ENCODE measurements at places on chromosomes 12 and 14. TPM values are rescaled to one million over a fixed set of nuclear protein-coding genes. Genes with fewer than 3 reads are reported as not detected.

SLCO1B1 gene
- not detected for polyA plus RNA-seq

LYZ gene
- polyA plus RNA-seq = 213 TPM

DENR gene
- 33.3 TPM for polyA plus RNA-seq

PTPRO gene
- 2.8 TPM for polyA plus RNA-seq

KCNH3 gene
- polyA plus RNA-seq = 0.36 TPM

ADCY4 gene
- 1.4 TPM for polyA plus RNA-seq

ST8SIA1 gene
- polyA plus RNA-seq = 3.1 TPM

GRCh38 chr14:99263564-99264330 is 8.2 kb downstream of the BCL11B start:
- peaks cover 61% of the 10 kb centered on the region for H3K27me3 ChIP-seq
- no peak overlapping the region for H3K27ac ChIP-seq
- DNase-seq = no peak
- H3K36me3 ChIP-seq = no peaks in the 10 kb centered on the region
- H3K4me3 ChIP-seq = no peak overlapping the region

DNA sequence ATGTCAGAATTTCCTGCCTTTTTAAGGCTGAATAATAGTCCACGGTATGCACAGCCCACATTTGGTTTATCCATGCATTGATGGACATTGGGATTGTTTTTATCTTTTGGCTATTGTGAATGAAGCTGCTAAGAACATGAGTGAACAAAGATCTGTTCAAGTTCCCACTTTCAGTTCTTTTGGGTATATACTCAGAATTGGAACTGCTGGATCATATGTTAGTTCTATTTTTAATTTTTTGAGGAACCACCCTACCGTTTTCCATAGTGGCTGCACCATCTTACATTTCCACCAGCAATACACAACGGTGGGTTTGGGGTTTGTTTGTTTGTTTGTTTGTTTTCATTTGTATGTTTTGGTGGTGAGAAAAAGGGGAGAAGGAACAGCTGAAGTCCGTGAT is 6.4 kb downstream of the GPR68 start:
- no peaks in the 10 kb centered on the region for H3K27me3 ChIP-seq
- H3K36me3 ChIP-seq = no peaks in the 10 kb centered on the region
- no peak overlapping the region for H3K4me3 ChIP-seq
- H3K27ac ChIP-seq = no peak overlapping the region
- H3K4me1 ChIP-seq = no peaks in the 10 kb centered on the region

GRCh38 chr12:27009881-27010301 is 4.3 kb downstream of the TM7SF3 start:
- no peaks in the 10 kb centered on the region for H3K36me3 ChIP-seq
- no peak for DNase-seq
- H3K27ac ChIP-seq = no peak overlapping the region
- no peaks in the 10 kb centered on the region for H3K4me1 ChIP-seq
- H3K27me3 ChIP-seq = no peaks in the 10 kb centered on the region

DNA sequence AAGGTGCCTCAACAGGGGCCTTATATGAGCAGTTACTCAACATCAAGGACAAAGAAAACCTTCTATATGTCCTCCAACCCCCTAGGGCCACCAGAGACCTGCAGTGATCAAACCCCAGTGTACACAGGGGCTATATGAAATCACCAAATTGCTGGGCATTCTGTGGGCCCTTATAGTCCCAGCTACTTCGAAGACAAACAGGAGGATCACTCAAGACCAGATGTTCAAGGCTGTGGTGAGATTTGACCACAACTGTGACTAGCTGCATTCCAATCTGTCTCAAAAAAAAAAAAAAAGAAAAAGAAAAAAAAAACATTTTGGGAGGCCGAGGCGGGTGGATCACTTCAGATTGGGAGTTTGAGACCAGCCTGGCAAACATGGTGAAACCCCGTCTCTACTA is 51.0 kb upstream of the PRB2 start:
- no peaks in the 10 kb centered on the region for H3K4me1 ChIP-seq
- H3K4me3 ChIP-seq = no peak overlapping the region
- no peak overlapping the region for H3K27ac ChIP-seq
- no peaks in the 10 kb centered on the region for H3K36me3 ChIP-seq
- H3K27me3 ChIP-seq = no peaks in the 10 kb centered on the region

GRCh38 chr12:14018080-14018479 is 36.7 kb upstream of the GRIN2B start:
- H3K4me3 ChIP-seq = no peak overlapping the region
- H3K36me3 ChIP-seq = no peaks in the 10 kb centered on the region
- H3K4me1 ChIP-seq = no peaks in the 10 kb centered on the region
- H3K27ac ChIP-seq = no peak overlapping the region
- DNase-seq = no peak
- H3K27me3 ChIP-seq = no peaks in the 10 kb centered on the region

GRCh38 chr14:21557084-21557901 is 22.6 kb downstream of the OR10G3 start:
- H3K27me3 ChIP-seq = no peaks in the 10 kb centered on the region
- no peaks in the 10 kb centered on the region for H3K36me3 ChIP-seq
- H3K4me1 ChIP-seq = peaks cover 13% of the 10 kb centered on the region

DNA sequence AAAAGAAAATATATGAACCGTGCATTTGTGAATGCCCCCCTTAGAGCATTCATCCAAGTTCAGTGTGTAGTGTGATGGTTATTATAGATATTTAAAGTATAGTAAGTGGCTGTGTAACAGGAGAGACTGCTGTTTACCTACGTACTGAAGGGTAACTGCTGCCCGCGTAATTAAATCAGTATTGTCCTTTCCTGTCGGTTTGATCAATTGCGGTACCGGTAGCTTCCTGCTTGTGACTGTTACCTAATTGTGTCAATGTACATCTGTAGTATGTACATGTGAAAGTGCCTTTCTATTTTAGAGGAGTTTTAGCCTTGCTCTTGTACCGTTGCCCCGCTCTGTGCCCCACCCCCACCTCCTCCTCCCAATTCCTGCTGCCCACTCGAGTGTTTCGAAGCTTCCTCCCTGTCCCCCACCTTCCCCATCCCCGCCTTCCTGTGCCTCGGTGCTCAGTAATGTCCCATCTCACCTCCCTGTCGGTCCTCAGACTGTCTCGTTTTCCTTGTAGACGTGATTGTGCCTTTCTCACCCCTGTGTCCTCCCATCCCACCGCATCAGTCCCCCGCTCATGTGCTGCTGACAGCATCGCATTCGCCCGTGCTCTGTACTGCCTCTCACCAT is 75.0 kb downstream of the KICS2 start:
- H3K27ac ChIP-seq = no peak overlapping the region
- DNase-seq = no peak
- no peaks in the 10 kb centered on the region for H3K4me1 ChIP-seq
- no peak overlapping the region for H3K4me3 ChIP-seq
- no peaks in the 10 kb centered on the region for H3K27me3 ChIP-seq
- H3K36me3 ChIP-seq = no peaks in the 10 kb centered on the region

DNA sequence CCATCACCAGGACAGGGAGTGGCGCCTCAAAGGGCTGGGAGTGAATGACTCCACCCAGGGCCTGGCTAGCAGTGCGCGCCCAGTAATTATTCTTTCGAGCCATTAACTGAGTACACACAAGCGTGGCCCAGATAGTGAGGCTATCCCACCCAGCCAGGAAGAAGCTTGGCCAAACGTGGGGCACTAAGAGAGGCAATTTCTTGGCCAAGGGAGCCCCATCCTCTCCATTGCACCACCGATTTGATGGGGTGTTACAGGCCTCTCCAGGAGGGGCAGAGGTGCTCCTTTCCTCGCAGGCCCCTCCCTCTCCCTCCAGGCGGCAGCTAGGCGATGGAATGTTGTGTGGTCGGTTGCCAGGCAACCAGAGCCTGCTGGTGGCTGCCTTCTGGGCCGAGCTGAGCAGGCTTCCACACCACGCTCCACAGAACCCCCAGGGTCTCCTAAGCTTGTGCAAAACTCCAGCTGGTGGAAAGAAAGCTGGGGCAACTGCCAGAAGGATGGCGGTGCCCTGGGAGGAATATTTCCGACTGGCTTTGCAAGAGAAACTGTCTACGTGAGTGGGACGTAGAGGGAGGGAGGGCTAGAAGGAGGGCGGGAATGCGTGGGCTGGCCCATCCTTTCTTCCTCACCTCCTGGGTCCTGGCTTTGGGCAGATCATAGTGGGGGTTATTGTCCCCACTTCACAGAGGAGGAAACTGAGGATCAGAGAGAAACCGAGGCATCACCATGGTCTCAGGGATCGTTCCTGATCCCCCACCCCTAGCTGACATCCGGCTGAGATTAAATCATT is at the start of gene CFAP73:
Gene CFAP73 (plus strand): TSS at position 364 of the 790 bp plus-strand sequence. CDS start 134 bp downstream, at position 498.
- no peak for DNase-seq
- no peaks in the 10 kb centered on the region for H3K36me3 ChIP-seq
- H3K27me3 ChIP-seq = peaks cover 45% of the 10 kb centered on the region
- no peak within 1 kb of the TSS for H3K27ac ChIP-seq
- no peak within 1 kb of the TSS for H3K4me3 ChIP-seq
- peaks cover 22% of the 10 kb centered on the region for H3K4me1 ChIP-seq

- no peak overlapping the region for H3K27ac ChIP-seq
- no peaks in the 10 kb centered on the region for H3K36me3 ChIP-seq
- no peak overlapping the region for H3K4me3 ChIP-seq
- DNase-seq = no peak
- H3K4me1 ChIP-seq = no peaks in the 10 kb centered on the region
- H3K27me3 ChIP-seq = no peaks in the 10 kb centered on the region
Measured at GRCh38 chr14:35708062-35708461, 101.0 kb downstream of the RALGAPA1 start.

DNA sequence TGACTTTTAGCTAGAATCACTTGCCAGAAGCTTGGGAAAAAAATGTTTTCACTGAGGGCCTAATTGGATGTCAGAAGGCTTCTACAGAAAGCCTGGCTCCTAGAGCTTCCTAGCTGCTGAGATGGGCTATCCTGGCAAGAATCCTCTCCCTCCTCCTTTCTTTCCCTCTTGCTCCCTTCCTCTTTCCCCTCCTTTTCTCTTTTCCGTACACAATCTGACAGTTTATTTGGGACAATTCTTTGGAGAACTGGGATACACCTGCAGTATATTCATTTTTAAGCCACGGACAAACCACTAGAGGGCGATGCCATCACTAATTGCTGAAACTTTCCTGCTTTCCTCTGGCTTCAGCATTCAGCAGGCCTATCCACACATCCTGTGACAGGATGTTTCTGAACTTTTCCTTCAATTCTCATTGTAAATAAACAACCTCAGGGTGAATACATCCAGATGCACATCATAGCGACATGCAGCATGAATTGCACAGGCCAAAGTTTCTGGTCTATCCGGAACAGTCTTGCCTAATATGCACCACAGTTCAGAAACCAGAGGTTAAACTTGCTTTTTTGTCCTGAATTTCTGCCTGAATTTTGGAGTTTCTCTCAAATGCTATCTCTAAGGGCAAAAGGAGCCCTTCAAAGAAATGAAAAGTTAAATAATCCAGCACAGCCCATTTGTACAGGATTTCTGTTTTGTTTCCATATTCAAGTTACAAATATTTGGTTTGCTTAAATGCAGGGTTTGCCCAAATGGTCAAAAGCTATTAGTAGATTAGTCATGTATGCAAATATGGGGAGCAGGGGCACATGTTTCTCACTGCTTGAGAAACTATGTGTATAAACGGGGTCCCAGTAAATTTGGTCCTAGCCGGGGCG is 142.8 kb downstream of the PAWR start:
- H3K27me3 ChIP-seq = no peaks in the 10 kb centered on the region
- no peaks in the 10 kb centered on the region for H3K4me1 ChIP-seq
- H3K36me3 ChIP-seq = no peaks in the 10 kb centered on the region
- no peak overlapping the region for H3K27ac ChIP-seq
- H3K4me3 ChIP-seq = no peak overlapping the region

- peak overlapping the region; percentile 98 for H3K27ac ChIP-seq
- no peaks in the 10 kb centered on the region for H3K36me3 ChIP-seq
- peak overlapping the region; percentile 53 for H3K4me3 ChIP-seq
Measured at GRCh38 chr12:55925870-55926737, 1.6 kb downstream of the PYM1 start.

GRCh38 chr12:45339035-45339434 is 123.1 kb downstream of the ANO6 start:
- no peaks in the 10 kb centered on the region for H3K27me3 ChIP-seq
- DNase-seq = no peak
- no peaks in the 10 kb centered on the region for H3K36me3 ChIP-seq
- H3K4me1 ChIP-seq = peaks cover 52% of the 10 kb centered on the region

- H3K27ac ChIP-seq = no peak overlapping the region
- no peak overlapping the region for H3K4me3 ChIP-seq
- H3K27me3 ChIP-seq = no peaks in the 10 kb centered on the region
Measured at GRCh38 chr14:77301103-77301502, 19.6 kb downstream of the POMT2 start.

DNA sequence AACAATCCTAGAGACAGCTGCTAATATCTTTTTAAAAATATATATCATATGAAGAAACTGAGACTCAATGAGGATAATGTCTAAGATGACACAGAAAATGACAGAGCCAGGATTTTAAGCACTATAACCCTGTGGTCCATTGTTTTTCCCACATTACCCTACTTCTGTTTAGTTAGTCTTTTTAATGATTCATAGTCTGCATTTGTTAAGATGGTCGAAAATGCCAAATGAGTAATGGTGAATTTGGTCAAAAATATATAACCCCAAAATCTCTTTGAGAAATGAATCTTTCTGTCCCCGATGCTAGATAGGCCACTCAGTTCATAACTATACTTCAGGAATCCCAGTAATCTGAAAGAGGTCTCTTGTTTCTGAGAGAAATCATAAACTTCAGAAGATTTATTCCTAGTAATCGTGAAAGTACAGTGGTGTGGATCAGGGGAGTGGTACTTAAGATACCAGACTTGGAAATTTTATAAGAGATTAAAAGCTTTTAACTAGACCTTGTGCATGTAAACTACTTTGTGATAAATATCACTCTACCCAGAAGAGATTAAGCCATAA is 10.8 kb downstream of the RTRAF start:
- peaks cover 24% of the 10 kb centered on the region for H3K4me1 ChIP-seq
- H3K36me3 ChIP-seq = peaks cover 20% of the 10 kb centered on the region
- peak overlapping the region; percentile 5 for H3K27ac ChIP-seq

DNA sequence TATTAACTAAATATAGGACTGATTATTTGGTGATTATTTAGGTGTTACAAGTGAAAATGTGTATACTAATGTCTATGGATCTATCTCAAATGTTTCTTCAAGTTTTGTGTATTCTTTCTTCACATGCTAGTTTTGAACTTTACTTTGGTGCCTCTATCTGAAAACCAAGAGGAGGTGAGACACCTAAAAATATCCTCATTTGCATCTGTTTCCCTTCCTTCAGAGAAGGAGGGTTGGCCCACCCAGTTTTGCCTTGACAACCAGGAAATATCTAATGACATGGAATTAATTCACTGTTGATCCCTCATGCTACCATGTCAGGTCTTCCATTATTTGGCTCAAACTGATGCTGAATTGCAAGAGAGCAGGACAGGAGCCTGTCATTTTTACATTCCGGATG is 500.4 kb downstream of the NELL2 start:
- no peak overlapping the region for H3K4me3 ChIP-seq
- H3K27ac ChIP-seq = no peak overlapping the region
- peaks cover 5% of the 10 kb centered on the region for H3K4me1 ChIP-seq
- no peak for DNase-seq

DNA sequence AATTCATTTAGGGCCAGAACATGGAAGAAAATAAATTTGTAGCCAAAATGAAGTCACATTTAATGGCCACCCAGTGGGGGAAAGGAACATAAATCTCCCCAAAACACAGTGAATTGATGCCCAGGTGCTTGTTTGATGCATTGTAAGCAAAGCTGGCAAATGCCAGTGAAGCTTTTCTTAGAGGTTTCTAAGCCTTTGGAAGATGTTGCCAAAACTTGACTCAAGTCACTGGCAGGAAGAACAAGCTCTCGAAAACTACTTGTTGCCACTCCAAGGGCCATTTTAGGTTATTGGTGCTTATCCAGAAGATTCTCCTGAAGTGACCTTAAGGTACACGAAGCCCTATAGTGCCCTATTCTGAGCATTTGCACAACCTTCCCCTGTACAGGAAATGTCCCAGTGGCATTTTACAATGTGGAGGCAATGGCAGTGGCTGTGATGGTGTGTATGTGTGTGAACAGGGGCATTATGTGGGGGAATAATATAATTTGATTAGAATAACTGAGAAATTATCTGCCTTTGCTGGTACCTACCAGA is 89.5 kb upstream of the NOVA1 start:
- H3K4me3 ChIP-seq = no peak overlapping the region
- no peaks in the 10 kb centered on the region for H3K36me3 ChIP-seq
- DNase-seq = no peak
- H3K27ac ChIP-seq = no peak overlapping the region
